ENCODE measurements at places on chromosomes 3 and 15.

GRCh38 chr3:2511356-2511755 lies 412.7 kb downstream of the CNTN4 start:
- DNase-seq = peak; percentile 90

DNA sequence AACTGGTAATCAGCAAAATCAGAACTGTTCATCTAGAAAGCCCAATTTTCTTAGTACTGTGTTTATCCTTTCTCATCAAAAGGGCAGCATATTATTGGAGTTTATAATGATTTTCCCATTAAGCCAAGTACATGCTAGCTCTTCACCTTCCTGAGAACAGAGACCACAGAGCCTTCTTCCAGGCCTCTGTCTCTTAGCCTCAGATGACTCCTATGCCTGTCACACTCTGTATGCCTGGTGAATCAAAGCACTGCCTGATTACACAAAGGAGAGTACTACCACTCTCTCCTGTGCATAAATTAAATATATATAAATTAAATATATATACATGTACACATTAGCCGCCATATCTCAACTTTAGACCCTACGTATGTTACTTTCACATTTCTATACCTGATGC lies 636.1 kb downstream of the NTRK3 start:
- DNase-seq = no peak

DNA sequence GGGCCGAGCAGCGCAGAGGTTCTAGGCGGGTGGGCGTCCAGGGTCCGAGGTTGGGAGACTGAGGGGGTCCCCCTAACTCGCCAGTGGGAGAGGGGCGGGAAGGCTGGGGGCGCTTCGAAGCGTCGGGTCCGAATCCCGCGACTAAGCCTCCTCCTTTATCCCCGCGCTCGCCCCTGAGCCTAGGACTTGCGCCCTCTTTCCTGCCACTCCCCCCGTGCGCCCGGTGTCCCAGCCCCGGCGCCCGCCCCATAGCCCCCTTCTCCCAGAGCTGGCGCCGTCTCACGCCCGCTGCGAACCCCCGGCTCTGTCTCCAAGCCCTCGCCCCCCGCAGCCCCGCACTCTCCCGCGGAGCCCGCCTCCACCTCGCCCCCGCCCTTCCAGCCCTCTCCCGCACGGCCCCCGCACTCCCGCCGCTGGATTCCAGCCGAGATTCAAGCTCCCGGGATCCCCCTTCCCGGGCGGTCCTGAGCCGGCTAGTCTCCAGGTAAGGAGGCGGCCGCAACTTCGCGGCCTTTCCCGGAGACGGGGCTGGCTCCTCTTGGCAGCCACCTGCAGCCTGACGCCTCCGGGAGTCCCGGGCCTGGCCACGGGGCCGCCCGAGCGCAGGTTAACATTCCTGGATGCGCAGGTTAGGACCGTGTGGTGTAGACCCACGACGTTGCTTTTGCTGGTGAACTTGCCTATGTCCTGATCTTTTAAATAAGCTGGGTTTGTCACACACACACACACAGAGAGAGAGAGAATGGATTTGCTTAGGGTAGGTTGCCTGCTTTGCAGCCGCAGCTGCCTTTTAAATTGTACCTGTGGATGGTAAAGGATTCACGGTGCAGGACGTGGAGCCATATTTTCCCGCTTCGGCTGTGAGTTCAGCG lies 563 bp downstream of the PXYLP1 start:
- peak; percentile 64 for DNase-seq

DNA sequence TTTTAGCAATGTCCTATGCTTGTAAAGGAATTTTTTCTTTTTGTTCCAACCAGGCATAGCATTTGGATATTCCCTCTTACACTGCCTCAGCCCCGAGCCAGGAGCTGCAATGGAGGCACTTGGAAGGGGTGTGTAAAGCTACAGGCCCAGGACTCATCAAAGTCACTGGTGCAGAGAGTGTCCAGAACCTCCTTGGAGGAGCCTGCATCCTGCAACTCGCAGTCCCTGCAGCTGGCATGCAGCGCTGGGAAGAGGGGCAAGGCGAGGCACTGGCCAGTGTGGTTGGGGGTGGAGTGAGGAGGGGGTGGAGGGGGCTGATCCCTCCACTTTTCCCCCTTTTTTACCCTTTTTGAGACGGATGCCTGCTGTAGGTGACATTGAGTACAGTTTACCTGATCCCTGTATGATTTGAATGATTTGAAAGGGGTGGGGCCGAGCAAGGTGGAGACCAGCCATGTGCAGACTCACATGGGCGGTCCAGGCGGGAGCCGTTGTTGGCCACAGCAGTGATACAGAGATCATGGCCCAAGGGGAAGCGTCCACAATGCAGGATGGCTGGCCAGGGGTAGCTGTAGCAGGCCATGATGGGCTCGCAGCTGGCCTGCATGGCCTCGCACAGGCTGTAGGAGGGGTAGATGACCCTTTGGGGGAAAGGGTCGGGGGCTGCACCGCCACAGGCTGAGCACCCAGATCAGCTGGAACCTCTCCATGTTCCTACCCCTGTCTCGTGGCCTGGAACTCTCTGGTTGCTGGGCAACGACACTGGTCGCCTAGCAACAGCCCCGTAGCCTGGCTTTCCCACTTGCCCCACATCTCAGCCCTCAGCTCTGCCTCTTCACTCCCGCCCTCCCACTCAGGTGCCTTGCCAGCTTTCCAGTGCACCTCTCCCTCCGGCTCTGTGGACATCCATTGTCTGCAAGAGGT lies 7.9 kb downstream of the P4HTM start:
- DNase-seq = peak; percentile 32

GRCh38 chr15:46344115-46344724 lies 709.4 kb downstream of the SQOR start:
- DNase-seq = peak; percentile 84

DNA sequence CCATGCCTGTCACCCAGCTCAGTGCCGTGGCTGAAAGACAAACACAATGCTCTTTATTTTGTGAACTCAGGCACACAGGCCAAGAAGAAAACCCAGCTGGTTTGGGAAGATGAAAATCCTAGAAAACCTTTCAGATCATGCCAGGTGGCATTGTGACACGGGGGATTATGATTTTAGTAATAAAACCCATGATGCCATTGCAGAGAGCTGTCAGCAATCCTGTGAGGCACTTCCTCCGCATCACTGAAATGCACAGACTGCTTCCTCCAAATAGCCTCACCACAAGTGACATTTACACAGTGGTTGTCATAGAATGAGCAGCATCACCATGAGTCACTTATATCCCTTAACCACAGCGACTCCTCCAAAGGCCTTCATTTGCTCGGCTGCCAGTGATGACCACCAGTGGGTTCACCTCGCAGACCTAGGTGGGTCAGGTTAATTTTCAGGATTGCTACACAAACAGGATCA lies 22.7 kb downstream of the ABHD6 start:
- peak; percentile 23 for DNase-seq
